T-helper 2 cell treated with Interferon-gamma antibody and Interleukin-4, amounts not matched to agents 5 μg/mL and 100 μg/mL, for 36 hours (primary cell): ENCODE measurements at places on chromosomes 16 and 17.

- peak; percentile 7 for DNase-seq
Observed at GRCh38 chr16:8963010-8963820, 491 bp downstream of the USP7 start.

- no peak for DNase-seq
Observed at GRCh38 chr16:10228779-10229178, 46.6 kb upstream of the GRIN2A start.

DNA sequence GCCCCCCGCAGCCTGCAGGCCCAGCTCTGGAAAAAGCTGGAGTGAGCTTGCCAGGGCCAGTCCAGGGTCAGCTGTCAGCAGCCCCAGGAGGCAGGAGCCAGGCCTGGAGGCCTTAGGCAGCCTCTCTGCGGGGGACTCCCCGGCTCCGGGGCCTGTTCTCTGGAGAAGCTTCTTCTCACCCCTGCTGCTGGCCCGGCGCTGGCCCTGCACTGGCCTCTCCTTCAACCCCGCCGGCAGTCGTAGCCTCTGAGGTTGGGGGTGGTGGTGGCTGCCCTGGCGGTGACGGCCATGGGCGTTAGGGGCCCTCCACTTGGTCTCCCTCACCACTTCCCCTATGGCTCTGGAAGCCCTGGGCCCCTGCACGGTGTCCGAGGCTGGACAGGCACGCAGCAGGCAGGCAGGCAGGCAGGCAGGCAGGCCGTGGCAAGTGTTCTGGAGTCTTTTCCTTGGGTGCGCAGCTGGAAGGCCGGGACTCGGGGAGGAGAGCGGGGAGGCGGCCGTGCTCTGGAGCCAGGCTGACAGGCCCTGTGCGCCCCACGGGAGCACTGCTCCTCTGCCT, 2.1 kb downstream of the FOXF1 start:
- no peak for DNase-seq

DNA sequence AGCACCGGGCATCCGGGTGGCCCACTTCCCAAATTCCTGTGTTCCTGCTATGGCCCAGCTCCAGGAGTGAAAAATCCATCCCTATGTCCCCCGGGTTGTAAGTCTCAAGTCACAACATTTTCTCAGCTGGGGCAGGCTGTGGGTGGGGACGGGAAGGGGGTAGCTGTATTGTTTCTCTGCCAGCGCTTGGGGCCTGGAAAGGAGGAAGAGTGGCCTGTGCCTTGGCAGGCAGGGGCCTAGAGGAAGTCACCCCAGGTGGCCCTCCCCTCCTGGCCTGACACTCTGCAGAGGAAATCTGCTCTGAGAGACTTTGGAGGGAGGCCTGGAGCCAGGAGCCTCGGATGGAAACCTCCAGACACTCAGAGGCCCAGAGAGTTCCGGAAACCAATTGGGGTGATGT, 10.6 kb upstream of the SCN4A start:
- DNase-seq, result no peak

- no peak for DNase-seq
Observed at GRCh38 chr16:68296693-68297092, 14.1 kb downstream of the SLC7A6OS start.
